ENCODE measurements at places on chromosomes 2 and 18. TPM values are rescaled to one million over a fixed set of nuclear protein-coding genes. Genes with fewer than 3 reads are reported as not detected.
A peak's percentile ranks its signal among the peaks of the same experiment; 100 is the strongest.

Gene UPP2
- not detected for polyA plus RNA-seq

Gene EVX2
- not detected for polyA plus RNA-seq

GRCh38 chr2:230888824-230889400, 24.2 kb downstream of the ITM2C start:
- DNase-seq = no peak

- DNase-seq = peak; percentile 56
Measured at GRCh38 chr2:198499539-198499938, 695.1 kb downstream of the PLCL1 start.

GRCh38 chr2:73896362-73897239, 3.8 kb downstream of the ACTG2 start:
- DNase-seq = no peak

DNA sequence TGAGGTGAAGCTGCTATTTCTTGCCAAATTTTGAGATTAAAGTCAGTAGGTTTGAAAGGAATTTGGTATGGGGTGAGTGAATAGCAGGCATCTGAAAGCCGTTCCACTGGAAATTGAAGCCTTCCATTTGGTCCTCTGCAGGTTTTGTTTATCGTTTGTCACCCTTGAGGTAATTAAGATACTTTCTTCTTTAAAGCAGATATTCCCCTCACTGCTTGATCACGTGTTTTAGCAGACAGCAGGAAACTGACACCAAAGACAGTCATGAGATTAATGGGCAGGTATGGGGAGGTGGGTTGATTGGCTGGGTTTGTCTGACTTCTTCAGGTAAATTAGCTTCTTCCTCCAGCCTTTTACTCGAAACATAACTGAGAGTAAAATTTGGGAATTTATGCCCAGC, 10.7 kb downstream of the LPIN1 start:
- no peak for DNase-seq

GRCh38 chr2:134504586-134505336, 214.0 kb downstream of the TMEM163 start:
- no peak for DNase-seq

All from hindlimb muscle (tissue), 1 donor.